ENCODE measurements at places on chromosomes 1 and 21. TPM values are rescaled to one million over a fixed set of nuclear protein-coding genes. Genes with fewer than 3 reads are reported as not detected.

- H3K27me3 ChIP-seq: no peaks in the 10 kb centered on the region
- H3K4me3 ChIP-seq: no peak overlapping the region
- no peak for DNase-seq
These were observed 223.8 kb upstream of the TMEM51 start for GRCh38 chr1:14929547-14930246.

GRCh38 chr1:201456499-201457309, 12.3 kb downstream of the PHLDA3 start:
- H3K36me3 ChIP-seq: no peaks in the 10 kb centered on the region
- H3K27me3 ChIP-seq: no peaks in the 10 kb centered on the region

DNA sequence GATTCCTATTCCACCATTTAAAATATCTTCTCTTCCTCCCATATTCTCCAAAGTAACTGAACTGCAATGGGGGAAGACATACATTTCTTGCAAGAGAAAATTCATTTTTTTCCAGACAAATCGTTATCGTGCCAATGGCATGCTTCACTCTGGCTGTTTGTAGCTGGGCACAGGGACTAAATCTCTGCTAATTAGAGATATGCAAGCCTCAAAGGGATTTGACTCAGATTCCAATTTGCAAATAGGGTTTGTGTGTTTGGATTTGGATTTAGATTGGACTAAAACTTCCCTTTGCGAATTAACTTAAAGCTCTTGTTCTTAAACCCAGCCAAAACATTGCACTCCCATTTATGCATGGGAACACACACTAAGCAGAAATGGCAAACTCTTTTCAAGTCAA, 276.2 kb upstream of the DUSP10 start:
- H3K27me3 ChIP-seq: no peaks in the 10 kb centered on the region
- H3K27ac ChIP-seq: no peak overlapping the region
- no peaks in the 10 kb centered on the region for H3K4me1 ChIP-seq
- no peak for DNase-seq

GRCh38 chr1:212477014-212477679, 44.4 kb downstream of the NENF start:
- peaks cover 12% of the 10 kb centered on the region for H3K4me1 ChIP-seq
- H3K36me3 ChIP-seq: no peaks in the 10 kb centered on the region
- no peak overlapping the region for H3K4me3 ChIP-seq

GRCh38 chr1:236663934-236664333, 22.4 kb upstream of the ACTN2 start:
- no peaks in the 10 kb centered on the region for H3K27me3 ChIP-seq
- H3K4me1 ChIP-seq: no peaks in the 10 kb centered on the region
- DNase-seq: no peak
- no peaks in the 10 kb centered on the region for H3K36me3 ChIP-seq

DNA sequence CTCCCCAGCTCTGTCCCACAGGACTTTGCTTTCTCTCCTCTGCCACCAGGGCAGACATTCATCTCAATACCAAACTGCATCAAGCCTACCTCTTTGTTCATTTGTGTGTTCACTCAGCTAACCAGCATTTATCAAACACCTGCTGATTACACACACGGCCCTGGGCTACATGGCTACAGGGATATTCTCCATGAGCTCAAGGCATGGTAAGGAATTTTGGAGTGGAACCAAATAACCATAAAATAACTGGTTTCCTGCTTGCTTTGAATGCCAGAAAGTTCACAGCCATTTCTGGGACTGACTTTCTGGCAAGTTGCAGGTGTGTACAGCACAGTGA, 54.6 kb downstream of the LDLRAD2 start:
- H3K4me3 ChIP-seq: no peak overlapping the region
- no peak overlapping the region for H3K27ac ChIP-seq
- no peak for DNase-seq
- H3K4me1 ChIP-seq: no peaks in the 10 kb centered on the region
- no peaks in the 10 kb centered on the region for H3K36me3 ChIP-seq

- no peak overlapping the region for H3K27ac ChIP-seq
- H3K36me3 ChIP-seq: no peaks in the 10 kb centered on the region
- H3K4me1 ChIP-seq: peaks cover 7% of the 10 kb centered on the region
- no peak for DNase-seq
- H3K27me3 ChIP-seq: no peaks in the 10 kb centered on the region
These were observed 5.1 kb downstream of the ATF3 start for GRCh38 chr1:212613440-212614335.

GRCh38 chr1:224671076-224671475, 55.0 kb downstream of the CNIH3 start:
- DNase-seq: no peak
- no peaks in the 10 kb centered on the region for H3K36me3 ChIP-seq
- H3K4me3 ChIP-seq: no peak overlapping the region
- H3K27ac ChIP-seq: no peak overlapping the region

DNA sequence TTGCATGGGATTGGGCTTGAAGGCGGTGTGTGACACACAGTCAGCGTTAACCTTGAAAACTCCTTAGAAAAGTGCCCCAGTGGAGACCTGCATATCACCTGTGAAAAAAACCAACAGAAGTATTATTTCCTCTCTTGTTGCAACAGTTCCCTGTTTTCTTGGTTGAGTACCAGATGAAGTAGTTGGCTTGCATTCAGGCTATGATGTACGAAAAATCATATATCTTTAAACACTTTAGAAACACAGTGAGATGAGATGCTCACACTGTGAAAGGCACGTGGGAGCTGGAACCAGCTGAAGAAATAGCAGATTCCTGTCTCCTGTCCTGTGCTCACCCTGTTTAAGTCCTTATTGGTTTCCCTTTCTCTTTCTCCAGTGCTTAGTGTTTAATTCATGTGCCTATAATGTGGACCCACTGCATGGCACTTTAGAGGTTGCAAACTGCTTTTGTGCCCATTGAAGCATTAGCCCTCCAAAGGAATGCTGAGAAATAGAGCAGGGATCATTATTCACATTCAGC, 2.8 kb downstream of the CAMK1G start:
- no peaks in the 10 kb centered on the region for H3K4me1 ChIP-seq
- no peaks in the 10 kb centered on the region for H3K36me3 ChIP-seq
- H3K27me3 ChIP-seq: no peaks in the 10 kb centered on the region
- no peak for DNase-seq
- H3K4me3 ChIP-seq: no peak overlapping the region
- H3K27ac ChIP-seq: no peak overlapping the region

GRCh38 chr1:240527086-240527485, 84.9 kb downstream of the GREM2 start:
- no peaks in the 10 kb centered on the region for H3K36me3 ChIP-seq
- no peak overlapping the region for H3K27ac ChIP-seq
- H3K27me3 ChIP-seq: no peaks in the 10 kb centered on the region
- DNase-seq: no peak
- H3K4me1 ChIP-seq: no peaks in the 10 kb centered on the region

GRCh38 chr1:180527101-180527669, 24.8 kb upstream of the ACBD6 start:
- DNase-seq: no peak
- no peak overlapping the region for H3K27ac ChIP-seq
- H3K4me1 ChIP-seq: no peaks in the 10 kb centered on the region
- no peaks in the 10 kb centered on the region for H3K36me3 ChIP-seq
- H3K4me3 ChIP-seq: no peak overlapping the region

DNA sequence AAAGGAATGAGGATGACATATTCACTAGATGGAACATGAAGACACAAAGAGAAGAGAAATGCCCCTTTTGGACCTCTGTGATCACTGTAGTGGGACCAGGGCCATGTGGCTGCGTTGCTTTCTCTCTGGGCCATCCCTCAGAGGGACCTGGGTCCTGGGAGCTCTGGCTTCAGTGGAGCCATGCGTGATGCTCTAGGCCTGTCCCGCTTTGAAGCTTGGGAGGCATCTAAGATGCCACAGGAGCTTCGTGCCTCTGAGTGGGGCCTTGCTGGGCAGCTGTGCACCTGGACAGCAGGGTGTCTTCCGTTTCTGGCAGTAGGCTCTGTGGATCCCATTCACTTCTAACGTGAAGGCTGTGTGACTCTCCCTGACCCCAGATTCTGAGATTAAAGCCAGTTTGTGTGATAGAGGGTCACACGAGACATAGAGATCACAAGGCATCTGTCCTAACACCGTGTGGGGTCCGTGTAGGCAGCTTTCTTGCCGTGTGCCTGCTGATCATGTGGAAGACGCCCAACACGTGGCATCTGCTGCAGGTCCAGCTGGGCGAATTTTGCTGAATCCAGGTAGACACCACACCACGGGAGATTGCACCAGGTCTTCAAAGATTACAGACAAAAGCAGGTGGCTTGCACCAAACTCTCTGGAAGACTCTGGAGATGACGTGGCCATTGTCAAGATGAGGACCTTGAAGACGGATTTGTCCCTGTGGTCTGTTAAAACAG, 17.2 kb upstream of the PRSS38 start:
- no peaks in the 10 kb centered on the region for H3K36me3 ChIP-seq
- H3K27ac ChIP-seq: no peak overlapping the region
- no peaks in the 10 kb centered on the region for H3K4me1 ChIP-seq
- H3K4me3 ChIP-seq: no peak overlapping the region
- H3K27me3 ChIP-seq: no peaks in the 10 kb centered on the region
- DNase-seq: no peak

- H3K27me3 ChIP-seq: no peaks in the 10 kb centered on the region
- no peak for DNase-seq
- H3K27ac ChIP-seq: no peak overlapping the region
- no peak overlapping the region for H3K4me3 ChIP-seq
- H3K36me3 ChIP-seq: no peaks in the 10 kb centered on the region
- no peaks in the 10 kb centered on the region for H3K4me1 ChIP-seq
These were observed 305.5 kb upstream of the DUSP10 start for GRCh38 chr1:222047366-222047765.

GRCh38 chr1:75668813-75669212, 55.7 kb upstream of the ACADM start:
- no peaks in the 10 kb centered on the region for H3K36me3 ChIP-seq
- no peak overlapping the region for H3K27ac ChIP-seq
- no peaks in the 10 kb centered on the region for H3K27me3 ChIP-seq
- H3K4me3 ChIP-seq: no peak overlapping the region

DNA sequence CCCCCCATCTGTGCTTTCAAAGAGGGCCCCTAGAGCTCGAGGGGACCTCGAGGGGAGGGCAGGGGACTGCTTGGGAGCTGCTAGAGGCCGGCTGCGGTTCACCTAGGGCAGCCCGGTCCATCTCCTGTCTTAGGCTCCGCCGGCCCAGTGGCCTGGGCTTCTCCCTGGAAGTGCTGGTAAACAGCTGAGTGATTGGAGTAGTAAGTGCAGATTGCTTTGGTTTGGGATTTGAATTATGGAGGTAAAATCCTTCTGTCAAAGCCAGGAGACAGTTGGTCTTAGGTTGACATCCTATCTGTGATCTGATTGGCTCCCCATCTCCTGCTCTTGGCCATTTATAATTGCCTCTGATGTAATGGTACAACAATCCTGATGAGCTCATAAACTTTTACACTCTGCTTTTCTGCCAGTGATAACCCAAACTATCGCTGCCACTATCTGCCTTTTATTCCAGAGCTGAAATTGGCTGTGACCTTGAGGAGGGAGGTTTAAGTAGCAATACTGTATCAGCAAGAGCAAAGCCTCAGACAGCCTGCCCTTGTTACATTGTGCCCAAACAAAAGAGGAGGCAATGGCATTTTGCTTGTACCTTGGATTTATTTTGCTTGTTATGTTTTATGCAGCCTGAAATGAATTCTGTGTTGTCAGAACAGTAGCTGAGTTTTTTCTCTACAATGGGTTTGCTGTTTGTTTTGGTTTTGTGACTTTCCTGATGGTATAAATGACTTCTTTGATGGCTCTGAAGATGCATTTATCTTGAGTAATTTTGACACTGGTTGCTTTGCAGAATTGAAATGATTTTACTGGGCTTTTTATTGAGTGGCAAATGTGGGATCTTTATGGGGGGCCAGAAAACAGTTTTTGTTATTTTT, 2.4 kb downstream of the ARID1A start:
- peak overlapping the region; percentile 76 for H3K4me3 ChIP-seq
- H3K27ac ChIP-seq: peak overlapping the region; percentile 83
- H3K27me3 ChIP-seq: no peaks in the 10 kb centered on the region
- H3K36me3 ChIP-seq: no peaks in the 10 kb centered on the region

DNA sequence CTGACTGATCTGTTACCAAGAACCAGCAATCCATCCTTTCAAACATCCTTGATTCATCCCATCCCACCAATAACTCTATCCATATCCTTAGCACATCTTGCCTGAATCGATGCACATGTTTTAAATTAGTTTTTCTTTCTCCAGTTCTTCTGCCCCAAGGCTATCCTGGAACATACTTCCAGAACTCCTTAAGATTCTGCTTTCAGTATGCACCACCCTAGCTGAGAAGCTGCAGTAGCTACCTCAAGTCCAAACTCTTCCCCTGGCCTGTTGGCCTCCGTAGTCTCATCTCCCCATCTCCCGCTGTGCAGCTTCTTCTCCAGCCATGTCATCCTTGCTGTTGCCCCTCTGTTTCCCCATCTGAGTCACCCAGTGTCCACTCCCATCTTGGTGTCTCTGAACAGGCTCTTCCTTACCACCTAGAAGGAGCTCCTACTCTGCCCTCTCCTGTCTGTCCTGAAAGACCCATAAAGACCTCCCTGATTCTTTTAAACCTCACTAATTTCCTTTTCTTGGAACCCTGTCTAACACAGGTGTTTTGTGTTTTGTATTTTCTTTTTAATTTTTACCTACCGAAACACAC, 108.0 kb downstream of the SGIP1 start:
- no peaks in the 10 kb centered on the region for H3K4me1 ChIP-seq
- DNase-seq: no peak
- H3K27ac ChIP-seq: no peak overlapping the region
- no peak overlapping the region for H3K4me3 ChIP-seq
- H3K27me3 ChIP-seq: no peaks in the 10 kb centered on the region

DNA sequence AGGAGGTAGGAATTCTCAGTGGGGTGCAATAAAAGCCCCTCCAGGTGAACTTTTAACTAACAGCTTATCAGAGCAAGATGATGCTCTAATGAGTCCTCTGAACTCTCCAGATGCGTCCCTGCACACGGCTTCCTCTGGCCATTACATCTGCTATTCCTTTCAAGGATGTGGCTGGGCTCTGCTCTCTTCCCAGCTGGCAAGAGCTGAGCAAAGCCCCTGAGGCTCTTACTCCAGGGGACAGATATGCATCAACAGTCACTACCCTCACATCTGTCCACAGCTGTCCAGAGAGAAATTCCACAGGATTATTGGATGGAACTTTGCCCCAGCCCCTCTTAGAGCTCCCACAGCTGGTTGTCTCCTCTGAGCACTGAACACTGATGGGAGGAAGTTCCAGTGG, 267.8 kb downstream of the C1orf94 start:
- no peaks in the 10 kb centered on the region for H3K27me3 ChIP-seq
- H3K27ac ChIP-seq: no peak overlapping the region
- H3K4me1 ChIP-seq: no peaks in the 10 kb centered on the region
- no peak for DNase-seq

MYBPH gene
- not detected for total RNA-seq

NTNG1 gene
- not detected for total RNA-seq

KRTAP7-1 gene
- not detected for total RNA-seq

CD247 gene
- 476 TPM for total RNA-seq

ITLN2 gene
- total RNA-seq: not detected

DUSP12 gene
- 29.0 TPM for total RNA-seq

MATN1 gene
- total RNA-seq: 0.20 TPM

FBXO2 gene
- total RNA-seq: 3.8 TPM

MED8 gene
- 30.1 TPM for total RNA-seq

PTPRC gene
- 1,015 TPM for total RNA-seq

GJA5 gene
- total RNA-seq: not detected

SH2D1B gene
- not detected for total RNA-seq
